SK-N-SH (cell line): ENCODE measurements at places on chromosomes 11 and 22.
A peak's percentile ranks its signal among the peaks of the same experiment; 100 is the strongest.

GRCh38 chr11:43983221-43983810 lies 40.9 kb downstream of the C11orf96 start:
- DNase-seq = no peak

- no peak for DNase-seq
Observed at GRCh38 chr22:23754220-23754919, at the start of gene VPREB3. TSS of gene VPREB3 (minus strand) at chr22:23754425. CDS start at chr22:23754363, 62 bp downstream.

DNA sequence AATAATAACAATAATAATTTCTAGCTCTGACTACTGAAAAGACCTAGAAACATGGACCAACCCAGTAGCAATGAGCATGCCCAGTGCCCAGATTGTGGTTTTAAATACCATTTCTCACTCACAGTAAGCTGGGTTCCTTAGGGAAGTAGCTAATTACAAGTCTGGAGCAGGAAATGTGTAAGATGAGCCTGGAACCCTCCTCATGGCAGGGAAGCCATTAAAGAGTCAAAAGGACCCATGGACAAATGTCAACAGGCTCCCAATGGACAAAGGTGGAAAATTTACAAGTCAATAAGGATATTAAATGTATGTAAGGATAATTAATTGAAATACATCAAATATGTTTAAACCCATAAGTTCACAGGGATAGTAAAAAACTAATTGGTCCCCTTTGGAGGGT lies 10.6 kb upstream of the CSNK2A3 start:
- DNase-seq = no peak

- DNase-seq = no peak
Observed at GRCh38 chr22:43066134-43066533, 23.1 kb downstream of the TTLL1 start.

DNA sequence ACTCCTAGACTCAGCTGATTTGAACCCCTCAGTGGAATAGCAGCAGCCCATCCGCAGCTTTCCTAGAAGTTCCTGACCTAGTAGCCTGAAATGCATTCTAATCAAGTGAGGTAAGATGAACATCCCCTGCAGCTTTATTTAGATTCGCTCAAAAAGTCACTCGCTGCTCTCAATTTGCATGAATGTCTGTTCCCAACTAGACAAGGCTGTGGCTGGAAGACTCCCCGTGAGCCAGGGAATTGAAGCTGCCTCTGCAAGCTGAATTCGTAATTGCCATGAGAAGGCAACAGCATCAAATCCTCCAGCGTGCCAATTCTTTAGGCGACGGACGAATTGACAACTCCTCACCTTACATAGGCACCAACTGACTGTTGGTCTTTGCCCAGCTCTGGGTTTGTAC lies 17.1 kb upstream of the SCN3B start:
- no peak for DNase-seq

GRCh38 chr11:16813126-16813525 lies 74.7 kb downstream of the C11orf58 start:
- no peak for DNase-seq

DNA sequence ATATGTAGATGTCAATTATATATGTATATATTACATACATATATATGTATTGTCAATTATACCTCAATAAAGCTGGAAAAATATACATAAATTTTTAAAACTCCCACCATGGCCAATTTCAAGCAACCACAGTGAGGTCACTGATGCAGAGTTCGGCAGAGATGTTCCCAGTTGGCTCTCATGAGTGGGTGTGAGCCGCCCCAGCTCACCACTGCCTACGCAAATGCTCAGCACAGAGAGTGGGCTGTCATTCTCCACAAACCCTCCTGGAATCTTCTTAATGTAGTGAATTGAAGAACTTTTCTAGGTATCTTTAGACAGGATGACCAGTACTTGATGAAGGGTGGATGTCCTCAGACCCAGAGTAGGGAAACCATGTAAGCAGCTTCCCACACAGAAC lies 96.6 kb upstream of the TMEM45B start:
- DNase-seq = no peak

DNA sequence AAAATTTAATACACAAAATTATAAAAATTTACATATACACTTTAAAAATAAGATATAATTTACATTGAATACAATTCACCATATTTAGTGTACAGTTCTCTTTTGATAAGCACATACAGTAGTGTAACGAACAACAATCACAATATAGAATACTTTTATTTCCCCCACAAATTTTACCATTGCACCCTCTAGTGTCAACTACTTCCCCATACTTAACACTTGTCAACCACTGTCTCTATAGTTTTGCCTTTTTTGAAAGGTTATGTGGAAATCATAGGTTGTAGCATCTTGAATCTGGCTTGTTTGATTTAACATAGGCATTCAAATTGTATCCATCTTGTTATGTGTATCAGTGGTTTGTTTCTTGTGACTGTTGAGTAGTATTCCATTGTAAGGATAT lies 21.3 kb upstream of the PANX1 start:
- DNase-seq = no peak

- DNase-seq = no peak
Observed at GRCh38 chr11:76249195-76249741, 43.0 kb upstream of the WNT11 start.

DNA sequence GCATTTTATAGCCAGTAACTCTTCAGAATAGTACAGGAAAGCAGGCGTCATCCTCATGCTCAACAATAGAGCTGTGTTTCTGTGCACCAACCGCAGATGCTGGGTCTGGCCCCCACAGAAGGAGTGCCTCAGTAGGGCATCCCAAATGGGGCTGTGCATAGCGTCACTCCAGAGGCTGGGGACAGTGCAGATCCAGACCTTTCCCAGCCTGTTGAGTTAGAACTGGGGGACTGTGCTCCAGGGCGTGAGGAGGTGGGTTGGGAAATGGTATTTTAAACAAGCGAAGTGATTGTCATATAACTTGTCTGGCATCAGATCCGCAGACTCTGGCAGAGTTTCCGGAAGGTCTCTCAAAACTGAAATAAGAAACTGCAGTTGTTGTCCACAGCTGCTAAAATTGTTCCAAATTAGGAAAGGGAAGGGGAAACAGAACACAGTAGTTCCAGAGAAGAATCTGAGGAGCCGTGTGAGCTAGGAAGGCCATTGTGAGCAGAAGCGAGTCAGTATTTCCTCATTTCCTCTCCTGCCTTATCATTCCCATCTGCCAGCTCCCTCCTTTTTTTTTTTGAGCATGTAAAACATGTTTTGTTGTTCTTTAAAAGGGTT lies 52.2 kb downstream of the JAM3 start:
- DNase-seq = peak; percentile 61

DNA sequence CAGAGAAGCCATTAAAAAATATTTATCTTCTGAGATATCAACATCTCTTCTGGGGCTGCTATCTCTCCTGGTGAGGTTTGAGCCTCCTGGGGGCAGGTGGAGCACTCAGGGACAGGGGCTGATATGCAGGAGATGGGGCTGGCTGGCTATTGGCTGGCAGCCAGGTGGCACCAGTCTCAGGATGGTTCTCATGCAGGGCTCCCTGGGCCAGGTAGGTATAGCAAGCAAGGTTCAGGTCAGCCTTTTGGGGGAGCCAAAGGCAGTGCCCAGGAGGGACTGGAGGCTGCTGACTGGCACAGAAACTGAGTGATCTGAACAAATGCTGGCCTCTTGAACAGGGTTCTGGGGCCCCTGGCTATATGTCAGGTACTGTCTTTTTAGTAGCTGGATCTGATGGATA lies 29.7 kb upstream of the EMSY start:
- no peak for DNase-seq

GRCh38 chr11:120883404-120884080 lies 140.4 kb upstream of the TBCEL start:
- DNase-seq = peak; percentile 53

DNA sequence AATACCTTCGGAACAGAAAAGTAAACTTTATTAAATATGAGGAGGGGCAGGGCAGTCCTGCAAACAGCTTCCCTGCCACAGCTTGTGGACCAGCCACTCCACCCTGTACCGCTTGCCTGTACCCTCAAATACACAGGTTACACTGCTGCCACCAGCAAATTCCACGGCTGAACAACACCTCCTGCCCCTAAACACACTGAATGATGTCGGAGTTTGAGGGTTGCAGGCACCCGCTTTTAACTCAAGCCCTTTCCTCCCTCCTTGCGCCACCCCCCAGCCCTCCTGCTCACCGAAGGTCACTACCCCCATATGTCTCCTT lies 4.0 kb downstream of the VSIG2 start:
- DNase-seq = no peak

GRCh38 chr11:10658621-10659338 lies 34.8 kb downstream of the IRAG1 start:
- DNase-seq = no peak

DNA sequence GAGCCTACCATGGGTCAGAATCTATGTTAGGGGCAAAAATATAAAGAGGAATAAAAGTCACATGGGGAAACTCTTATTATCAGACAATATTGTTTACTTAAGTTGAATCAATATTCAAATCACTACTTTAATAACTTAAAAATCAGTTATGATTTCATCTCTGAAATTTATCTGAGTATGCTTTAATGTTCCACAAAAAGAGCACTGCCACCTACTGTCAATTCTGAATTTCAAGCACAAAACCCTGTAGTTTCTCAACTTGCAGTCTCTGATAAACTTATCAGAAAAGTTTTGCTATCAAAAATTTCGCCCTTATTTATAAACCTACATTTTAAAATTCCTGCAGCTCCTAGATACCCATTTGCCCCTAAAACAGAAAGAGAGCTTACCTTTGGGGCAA lies 47.3 kb downstream of the RDX start:
- DNase-seq = no peak

DNA sequence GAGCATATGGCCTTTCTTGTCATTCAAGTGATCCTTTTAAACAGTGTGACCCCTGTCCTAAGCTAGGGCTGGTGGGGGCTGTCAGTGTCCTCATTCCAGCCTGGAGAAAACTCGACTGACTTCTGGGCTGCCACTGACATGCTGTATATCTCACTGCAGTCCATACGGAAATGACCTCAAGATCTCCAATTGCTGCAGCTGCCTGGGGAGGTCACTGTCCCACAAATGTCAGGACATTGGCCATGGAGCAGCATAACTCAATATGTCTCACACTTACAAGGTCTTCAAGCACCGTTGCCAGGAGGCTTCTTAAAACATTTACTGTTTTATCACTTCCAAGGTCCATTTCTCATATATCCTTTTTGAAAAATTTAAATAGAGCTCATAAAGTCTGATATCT lies 27.8 kb upstream of the CSNK2A3 start:
- no peak for DNase-seq

GRCh38 chr11:19328586-19329311 lies 88.0 kb upstream of the E2F8 start:
- no peak for DNase-seq

DNA sequence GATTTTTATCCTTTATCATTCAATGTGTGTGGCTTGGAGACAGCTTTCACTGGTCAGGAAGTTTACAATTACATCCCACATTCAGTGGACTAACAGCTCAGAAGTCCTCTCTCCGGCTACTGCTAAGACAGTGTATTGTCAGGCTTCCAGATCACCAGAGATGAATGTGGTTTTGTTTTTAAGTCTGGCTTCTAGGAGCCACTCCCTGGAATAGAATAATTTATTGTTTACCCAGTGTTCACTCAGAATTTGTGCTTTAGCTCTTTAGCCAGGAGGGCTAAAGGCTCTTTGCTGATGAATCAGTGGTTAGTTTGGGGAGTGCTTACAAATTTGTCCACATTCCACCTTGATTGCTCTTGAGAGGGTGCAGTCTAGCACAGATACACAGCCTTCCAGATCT lies 26.5 kb downstream of the TRIM77 start:
- DNase-seq = no peak

GRCh38 chr11:118889797-118890196 lies 6.1 kb downstream of the CXCR5 start:
- DNase-seq = no peak

DNA sequence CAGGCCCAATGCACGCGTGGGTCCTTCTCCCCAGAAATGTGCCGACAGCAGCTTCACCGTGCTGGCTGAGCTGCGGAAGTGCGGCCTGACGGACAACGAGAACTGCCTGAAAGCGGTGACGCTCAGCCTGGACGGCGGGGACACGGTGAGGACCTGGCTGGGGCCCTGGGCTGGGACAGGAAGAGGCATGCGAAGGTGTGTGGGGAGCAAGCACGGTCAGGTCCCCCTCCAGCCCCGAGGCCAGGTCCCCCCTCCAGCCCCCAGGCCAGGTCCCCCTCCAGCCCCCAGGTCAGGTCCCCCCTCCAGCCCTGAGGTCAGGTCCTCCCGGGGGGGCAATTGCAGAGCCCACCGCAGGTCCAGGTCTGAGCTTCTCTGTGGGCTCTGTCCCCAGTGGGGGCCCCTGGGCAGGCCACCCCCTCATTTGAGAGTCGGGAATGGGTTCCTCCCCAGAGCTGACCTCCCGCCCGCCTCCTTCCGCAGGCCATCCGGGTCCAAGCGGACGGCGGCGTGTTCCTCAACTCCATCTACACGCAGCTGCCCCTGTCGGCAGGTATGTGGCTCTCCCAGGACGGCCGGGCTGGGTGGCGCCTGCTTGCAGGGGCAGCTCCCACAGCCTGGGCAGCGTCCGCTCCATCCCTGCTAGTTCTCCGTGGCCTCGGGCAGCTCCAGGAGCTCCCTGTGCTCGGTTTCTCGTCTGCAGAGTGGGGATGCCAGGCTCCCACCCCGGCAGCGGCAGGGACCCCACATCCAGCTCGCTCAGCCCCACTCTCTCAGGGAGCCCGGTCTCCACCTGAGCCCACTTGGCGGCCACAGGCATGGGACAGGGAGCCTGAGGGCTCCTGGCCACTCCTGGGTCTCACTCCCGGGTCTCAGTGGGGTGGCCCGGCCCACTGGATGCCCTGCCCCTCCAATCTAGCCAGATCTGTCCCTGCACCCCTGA lies 7.9 kb downstream of the MUC5B start:
- peak; percentile 71 for DNase-seq

DNA sequence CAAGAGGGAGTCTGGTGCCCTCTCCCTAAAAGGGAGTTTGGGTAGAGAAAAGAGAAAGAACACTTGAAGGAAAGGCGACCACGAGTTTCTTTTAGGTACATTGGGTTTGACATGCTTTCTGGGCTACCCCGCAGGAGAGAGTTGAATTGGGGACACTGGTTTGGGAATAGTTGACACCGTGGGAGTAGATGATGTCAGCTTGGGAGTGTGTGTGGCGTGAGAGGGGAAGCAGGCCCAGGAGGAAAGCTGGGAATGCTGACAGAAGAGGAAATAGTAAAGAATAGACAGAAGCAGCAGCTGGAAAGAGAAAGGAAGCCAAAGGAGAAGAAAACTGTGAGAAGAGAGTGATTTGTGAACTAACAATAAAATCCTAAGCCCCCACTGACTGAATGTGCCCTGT lies 442.9 kb downstream of the DYNC2H1 start:
- no peak for DNase-seq

GRCh38 chr11:46309814-46310259 lies 32.4 kb downstream of the CREB3L1 start:
- DNase-seq = no peak

DNA sequence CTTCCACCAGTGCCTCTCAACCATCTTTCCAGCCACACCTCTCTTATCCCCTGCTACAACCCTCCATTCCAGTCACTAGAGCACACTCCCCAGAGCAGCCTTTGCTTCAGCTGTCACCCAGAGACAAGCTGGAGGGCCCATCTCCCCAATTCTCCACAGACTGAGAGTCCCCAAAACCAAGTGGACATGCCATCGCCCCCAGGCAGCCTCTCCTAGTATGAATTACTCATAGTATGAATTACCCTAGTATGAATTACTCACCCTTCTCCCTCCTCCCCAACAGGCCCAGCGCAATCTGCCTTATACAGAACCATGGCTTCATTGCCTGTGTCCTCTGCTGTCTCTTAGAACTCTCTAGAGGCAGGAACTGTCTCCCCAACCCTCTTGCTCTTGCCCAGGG lies 24.8 kb downstream of the MYH9 start:
- DNase-seq = no peak

- DNase-seq = no peak
Observed at GRCh38 chr11:62025487-62026105, 58.2 kb upstream of the FTH1 start.

GRCh38 chr11:66136752-66137123 lies 66.7 kb downstream of the PACS1 start:
- DNase-seq = no peak

- peak; percentile 29 for DNase-seq
Observed at GRCh38 chr11:127056338-127056971, 55.9 kb upstream of the KIRREL3 start.
